IPS-NIHi11 (cell line): ENCODE measurements at places on chromosomes 4 and X.

- DNase-seq: no peak
Measured at GRCh38 chr4:80903020-80903419, 127.5 kb upstream of the BMP3 start.

DNA sequence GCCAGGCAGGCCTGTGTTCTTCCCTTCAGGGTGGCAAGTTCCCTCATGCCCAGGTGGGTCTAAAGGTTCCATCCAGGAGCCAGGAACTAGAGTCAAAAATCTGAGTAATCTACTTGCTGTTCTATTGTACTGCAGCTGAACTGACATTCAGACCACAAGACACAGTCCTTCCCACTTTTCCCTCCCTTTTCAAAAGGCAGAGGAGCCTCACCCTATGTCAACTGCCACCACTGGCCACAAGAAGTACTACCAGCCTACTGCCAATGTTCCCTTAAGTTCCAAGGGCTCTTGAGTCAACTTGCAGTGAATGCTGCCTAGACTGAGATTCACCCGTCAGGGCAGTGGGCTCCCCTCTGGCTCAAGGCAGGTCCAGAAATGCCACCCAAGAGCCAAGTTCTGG is 133.5 kb downstream of the FAM47B start:
- peak; percentile 3 for DNase-seq

- DNase-seq: no peak
Measured at GRCh38 chrX:115251458-115252233, 17.8 kb upstream of the LRCH2 start.

GRCh38 chr4:150679765-150680343 is 97.9 kb downstream of the MAB21L2 start:
- DNase-seq: no peak

GRCh38 chrX:15866147-15866546 is 11.5 kb upstream of the AP1S2 start:
- DNase-seq: no peak

DNA sequence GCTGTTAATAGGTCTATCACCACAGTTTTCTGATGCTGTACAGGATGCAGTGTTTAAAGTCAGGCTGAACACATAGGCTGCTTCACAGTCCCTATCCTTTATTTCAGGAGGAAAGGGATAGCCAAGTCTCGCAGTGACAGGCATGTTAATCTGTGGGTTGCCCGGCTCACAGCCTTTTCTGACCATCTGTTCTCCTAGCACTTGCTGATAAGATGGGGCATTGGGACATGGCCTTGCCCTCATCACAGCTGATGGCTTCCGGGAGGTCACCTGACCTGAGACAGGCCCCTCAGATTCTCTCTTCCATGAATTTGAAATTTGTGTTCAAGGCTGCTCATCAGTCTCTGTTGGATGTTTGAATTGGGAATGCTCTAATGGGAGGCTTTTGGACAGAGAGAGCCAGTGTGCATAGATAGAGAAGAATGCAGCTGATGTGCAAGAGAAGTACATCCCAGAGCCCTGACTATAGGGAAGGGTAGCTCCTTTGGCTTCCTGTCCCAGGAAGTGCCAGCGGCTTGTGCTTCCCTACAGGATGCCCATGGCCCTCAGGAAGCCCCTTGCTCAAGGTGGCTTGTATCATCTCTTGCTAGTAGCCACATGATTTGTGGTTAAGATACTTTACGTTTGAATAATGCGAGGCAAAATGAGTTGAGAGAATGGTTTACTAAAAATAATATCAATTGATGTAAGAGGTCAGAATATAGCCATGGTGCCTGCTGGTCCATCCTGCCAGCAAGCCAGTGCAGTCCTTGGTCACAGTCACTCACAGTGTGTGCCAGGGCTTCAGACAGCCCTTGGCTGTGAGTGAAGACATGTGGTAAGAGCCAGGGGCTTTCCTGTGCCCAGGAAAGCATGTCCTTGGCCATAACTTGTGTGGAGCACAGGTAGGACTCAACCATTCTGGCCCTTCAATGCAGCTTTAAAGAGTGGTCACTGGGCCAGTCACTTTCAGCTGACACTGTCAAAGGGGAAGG is 88.6 kb downstream of the TSPAN7 start:
- DNase-seq: no peak

DNA sequence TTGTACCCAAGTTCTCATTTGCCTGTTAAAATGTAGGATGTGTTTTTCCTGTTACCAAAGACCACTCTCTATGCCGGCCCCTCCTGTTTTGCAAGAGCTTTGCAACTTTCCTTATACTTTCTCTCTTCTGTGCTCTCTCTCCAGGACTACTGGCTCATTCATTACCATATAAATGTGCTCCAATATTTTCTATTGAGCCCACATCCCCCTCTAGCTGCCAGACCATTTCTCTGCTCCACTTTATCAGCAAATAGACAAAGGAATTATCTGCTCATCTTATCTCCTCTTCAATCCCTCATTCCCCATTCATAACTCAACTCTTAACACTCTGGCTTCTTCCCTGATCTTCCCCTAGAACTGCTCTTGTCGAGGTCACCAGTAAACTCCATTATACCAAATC is 33.6 kb downstream of the RPGR start:
- no peak for DNase-seq

GRCh38 chr4:5732158-5732557 is 21.2 kb downstream of the EVC start:
- DNase-seq: no peak

DNA sequence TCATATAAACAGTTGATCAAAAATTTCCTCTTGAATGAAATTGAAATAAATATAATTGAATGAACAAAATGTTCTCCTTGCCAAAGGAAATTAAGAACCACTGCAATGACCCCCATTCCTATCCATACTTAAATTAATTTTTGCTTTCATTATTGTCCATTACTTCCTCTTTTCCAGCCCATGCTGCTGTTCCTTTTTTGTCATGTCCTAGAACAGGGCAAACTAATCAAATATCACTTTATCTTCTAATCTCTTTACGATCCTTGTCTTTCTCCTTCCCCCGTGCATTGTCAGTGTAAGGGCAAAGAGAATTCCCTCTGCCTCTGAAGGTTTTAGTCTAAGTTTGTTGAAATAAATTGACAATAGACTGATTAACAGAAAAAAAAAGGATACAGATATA is 203.0 kb downstream of the CENPC start:
- no peak for DNase-seq

DNA sequence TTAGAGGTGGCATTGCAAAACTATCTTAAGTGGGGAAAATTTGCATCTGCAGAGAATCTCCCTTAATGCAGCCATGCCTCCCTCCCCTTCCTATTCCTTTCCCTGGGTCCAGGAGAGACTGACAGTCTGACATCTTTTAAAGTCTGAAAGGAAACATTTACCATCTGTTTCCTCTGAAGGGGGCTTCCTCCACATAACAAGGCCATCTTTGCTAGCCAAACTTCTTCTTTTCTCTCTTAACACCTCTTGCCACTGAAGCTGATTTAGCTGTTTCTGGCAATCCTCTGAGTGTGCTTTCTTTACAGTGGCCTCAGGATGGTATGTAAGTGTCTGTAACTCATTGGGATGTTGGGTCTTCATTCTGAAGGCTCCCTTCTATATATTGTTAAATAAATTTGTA is 34.6 kb upstream of the AADAT start:
- no peak for DNase-seq

GRCh38 chrX:10534611-10535010 is 85.8 kb downstream of the MID1 start:
- no peak for DNase-seq

DNA sequence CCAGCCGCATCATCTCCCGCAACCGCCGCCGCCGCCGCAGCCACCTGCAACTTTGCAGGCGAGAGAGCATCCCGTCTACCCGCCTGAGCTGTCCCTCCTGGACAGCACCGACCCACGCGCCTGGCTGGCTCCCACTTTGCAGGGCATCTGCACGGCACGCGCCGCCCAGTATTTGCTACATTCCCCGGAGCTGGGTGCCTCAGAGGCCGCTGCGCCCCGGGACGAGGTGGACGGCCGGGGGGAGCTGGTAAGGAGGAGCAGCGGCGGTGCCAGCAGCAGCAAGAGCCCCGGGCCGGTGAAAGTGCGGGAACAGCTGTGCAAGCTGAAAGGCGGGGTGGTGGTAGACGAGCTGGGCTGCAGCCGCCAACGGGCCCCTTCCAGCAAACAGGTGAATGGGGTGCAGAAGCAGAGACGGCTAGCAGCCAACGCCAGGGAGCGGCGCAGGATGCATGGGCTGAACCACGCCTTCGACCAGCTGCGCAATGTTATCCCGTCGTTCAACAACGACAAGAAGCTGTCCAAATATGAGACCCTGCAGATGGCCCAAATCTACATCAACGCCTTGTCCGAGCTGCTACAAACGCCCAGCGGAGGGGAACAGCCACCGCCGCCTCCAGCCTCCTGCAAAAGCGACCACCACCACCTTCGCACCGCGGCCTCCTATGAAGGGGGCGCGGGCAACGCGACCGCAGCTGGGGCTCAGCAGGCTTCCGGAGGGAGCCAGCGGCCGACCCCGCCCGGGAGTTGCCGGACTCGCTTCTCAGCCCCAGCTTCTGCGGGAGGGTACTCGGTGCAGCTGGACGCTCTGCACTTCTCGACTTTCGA is 654 bp downstream of the ATOH1 start:
- peak; percentile 43 for DNase-seq

DNA sequence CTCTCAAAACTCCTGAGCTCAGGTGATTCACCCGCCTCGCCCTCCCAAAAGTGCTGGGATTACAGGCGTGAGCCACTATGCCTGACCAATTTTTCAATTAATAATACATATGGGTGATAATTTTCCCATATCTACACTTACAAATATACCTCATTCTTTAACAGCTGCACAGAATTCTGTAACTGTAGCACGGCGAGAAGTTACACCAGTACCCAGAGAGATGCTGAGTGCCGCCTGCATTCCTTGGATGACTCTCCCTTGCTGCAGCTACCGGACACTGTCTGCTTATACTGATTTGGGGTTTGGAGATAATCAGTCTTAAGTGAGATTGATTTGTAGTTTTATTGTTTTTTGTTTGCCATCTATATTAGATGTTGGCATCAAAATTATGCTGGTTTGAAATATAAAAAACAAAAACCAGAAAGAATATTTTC is 5.8 kb downstream of the TIFA start:
- DNase-seq: no peak

DNA sequence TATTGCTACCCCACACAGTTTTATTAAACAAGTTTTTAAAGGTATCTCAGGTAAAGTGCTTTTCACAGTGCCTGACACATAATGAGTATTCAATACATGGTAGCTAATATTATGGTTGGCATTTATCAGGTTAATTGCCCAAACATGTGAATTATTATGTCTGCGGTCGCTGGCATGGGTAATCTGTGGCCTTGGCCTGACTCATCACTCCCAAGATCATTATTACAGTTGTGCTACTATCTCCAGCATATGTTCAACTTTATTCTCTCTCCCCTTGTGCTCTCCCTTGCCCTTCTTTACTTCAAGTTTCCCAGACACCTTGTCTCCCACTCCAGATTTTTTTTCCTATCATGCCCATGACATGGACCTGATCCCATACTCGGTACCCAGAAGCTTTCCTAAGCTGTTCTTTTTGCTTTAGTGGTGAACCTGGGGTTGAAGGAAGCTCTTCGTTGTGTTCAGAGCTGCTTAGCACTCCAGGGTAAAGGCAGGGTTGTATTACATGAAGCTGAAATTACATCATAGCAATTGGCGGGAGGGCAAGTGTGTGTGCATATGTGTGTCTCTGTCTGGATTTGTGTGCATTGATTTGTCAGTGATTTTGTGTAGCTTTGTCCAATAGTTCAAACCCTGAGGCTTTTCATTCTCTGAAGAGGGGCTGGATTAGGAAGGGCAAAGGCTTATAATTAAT is 176.5 kb upstream of the NRK start:
- DNase-seq: no peak

- no peak for DNase-seq
Measured at GRCh38 chr4:105808750-105809041, 86.6 kb upstream of the NPNT start.

DNA sequence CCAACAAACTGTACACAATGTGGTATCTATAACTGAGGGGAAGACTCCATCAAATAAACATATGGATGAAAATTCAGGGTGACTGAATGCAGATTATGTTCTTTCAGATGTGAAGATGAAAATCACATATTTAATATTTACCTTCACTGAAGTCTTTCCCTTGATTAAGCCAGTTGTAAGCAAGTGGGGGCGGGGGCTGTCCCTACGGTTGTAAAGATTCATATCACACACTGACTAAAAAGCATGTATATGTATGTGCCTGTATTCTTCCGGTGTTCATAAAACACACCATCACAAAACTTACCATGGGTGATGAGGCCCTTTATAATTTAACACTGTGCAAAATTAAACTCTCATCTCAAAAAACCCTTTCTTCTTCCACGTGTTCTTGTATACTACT is 1.3 kb downstream of the TAB3 start:
- no peak for DNase-seq

DNA sequence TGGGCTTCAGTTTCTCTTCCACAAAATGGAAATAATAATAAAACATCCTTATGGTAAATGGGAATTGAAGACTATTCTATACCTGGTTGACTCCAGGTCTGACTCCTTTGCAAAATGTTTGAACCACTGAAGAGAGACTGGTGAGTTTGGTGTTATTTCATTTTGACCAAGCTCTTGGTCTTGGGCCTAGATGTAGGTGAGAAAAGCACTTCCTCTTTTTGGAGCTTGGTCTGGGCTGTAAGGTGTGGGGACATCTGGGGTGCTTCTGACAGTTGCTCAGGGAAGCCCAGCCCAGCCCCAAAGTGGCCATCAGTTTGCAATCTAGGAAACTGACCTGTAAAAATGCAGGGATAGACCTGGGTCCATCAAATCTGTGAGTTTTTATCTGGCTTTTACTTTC is 26.8 kb upstream of the SOD3 start:
- DNase-seq: no peak

GRCh38 chr4:177489471-177490246 is 47.4 kb upstream of the AGA start:
- DNase-seq: no peak

DNA sequence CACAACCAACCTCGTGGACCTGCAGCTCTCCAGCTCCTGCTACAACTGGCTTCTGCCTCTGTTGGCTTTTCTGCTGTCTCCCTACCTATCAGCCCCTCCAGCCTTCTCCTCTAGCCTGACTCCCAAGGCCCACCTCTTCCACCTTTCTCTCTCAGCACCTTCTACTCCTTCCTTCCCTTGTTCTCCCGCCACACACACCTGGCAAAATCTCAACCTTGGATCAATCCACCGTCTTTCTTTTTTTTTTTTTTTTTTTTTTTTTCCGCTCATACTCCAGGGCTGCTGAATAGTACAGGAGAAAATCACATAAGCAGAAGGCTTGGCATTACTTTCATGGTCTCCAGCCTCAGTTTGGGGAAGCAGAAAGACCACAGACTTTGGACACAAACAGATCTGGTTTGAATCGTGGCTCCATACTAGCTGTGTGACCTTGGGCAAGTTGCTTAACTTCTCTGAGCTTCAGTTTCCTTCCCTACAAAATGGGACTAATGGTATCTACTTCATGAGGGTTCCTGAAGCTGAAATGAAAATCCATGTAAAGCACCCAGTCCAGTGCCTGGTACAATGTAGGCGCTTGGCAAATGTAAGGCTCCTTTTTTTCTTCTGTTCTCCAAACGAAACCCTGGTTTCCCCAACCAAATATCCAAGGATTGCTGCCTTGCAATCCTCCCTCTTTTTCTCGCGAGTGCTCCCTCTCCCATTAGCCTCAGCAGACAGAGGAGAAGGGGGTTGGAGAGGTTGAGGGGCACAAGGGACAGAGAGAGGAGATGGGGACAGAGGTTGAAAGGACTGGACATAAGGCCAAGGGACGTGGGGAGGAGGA is 1.7 kb downstream of the FGD1 start:
- no peak for DNase-seq

- DNase-seq: no peak
Measured at GRCh38 chr4:174427571-174428140, 94.6 kb downstream of the HPGD start.

- no peak for DNase-seq
Measured at GRCh38 chr4:138611721-138612120, 369.6 kb upstream of the SLC7A11 start.

- no peak for DNase-seq
Measured at GRCh38 chrX:69605521-69605920, 10.4 kb upstream of the EDA start.
